Activated CD4-positive, alpha-beta T cell treated with anti-CD3 and anti-CD28 coated beads, Interleukin-2, amount 50 U/mL, for 48 hours (primary cell): ENCODE measurements at places on chromosomes 16 and 17.

DNA sequence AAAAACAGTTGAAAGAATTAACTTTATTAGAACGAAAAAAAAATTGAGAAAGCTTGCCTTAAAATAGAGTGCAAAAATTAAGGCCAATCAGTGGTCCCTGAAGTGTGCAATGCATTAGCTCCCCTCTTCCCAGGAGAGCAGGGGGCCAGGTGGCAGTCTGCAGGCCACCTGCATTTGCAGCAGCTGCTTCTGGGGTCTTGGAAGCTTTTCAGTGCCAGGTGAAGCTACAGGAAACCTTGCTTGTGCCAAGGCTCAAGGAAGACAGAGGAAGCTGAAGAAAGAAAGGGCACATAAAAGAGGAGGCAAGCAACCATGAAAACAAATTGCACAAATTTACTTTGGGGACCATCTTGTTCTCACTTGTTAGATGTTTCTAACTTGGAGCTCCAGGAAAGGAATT, 50.5 kb upstream of the MTMR4 start:
- no peak for DNase-seq

GRCh38 chr16:71676236-71676635, 48.3 kb downstream of the PHLPP2 start:
- no peak for DNase-seq

GRCh38 chr16:83626204-83626603, 181.6 kb upstream of the HSBP1 start:
- no peak for DNase-seq

DNA sequence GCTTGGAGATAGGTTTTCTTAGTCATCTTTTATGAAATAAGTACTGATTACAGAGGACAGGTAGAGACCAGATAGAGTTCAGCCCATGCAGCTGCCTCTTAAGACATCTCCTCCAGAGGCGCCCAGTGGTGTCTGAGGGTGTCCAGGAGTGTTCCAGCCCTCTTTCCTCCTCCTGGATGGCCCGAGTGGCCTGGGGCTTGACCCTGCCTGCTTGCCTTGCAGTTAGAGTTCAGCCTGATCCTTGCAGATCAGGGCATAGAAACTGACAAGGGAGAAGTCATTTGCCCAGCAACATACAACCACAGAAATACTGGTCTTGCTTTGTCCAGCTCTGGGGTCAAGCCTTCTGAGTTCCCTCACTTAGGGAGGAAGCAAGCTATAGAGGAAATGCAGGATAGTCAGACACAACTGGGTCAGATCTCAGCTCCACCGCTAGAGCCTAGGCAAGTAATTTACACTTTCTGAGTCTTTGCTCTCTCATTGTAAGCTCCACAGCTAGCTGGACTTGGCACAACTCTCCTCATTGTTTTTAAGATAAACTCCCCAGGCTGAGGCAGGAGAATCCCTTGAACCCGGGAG, 3.6 kb upstream of the CCL1 start:
- no peak for DNase-seq

DNA sequence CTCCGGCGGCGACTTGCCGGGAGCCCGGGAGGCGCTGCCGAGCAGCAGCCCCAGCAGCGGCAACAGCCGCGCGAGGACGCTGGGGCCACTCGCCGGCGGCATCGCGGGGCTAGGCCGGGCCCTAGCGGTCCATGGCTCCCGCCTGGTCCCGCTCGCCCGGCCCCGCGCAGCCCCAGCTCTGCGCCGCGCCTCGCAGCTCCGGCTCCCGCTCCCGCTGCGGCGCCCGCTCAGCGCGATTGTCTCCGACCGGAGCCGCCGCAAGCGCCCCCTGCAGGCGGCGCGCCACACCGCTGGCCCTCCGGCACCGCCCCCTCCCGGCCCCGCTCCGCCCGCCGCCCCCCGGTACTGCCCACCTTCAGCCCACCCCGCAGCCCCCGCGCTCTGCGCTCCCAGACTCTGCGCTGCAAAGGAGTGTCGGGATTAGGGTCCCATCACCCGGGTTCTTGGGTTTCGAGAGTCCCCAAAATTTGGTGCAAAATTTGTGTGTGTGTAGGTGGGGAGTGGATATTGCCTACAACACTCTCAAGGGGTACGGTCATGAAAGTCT, at the start of gene FAM171A2:
Gene FAM171A2, minus strand, starts transcription at position 241 of the 547 bp plus-strand sequence. Its CDS starts 139 bp downstream, at position 102.
- peak; percentile 71 for DNase-seq
